ENCODE measurements at places on chromosomes 12 and 14. TPM values are rescaled to one million over a fixed set of nuclear protein-coding genes. Genes with fewer than 3 reads are reported as not detected.

Gene GCH1
- 29.2 TPM for total RNA-seq

Gene SIX1
- total RNA-seq, result not detected

Gene PLXNC1
- 21.5 TPM for total RNA-seq

Gene ARHGEF40
- 29.1 TPM for total RNA-seq

Gene COX8C
- total RNA-seq, result not detected

Gene TMEM132C
- 5.0 TPM for total RNA-seq

Gene RTN1
- 5.2 TPM for total RNA-seq

Gene TAS2R8
- not detected for total RNA-seq

Gene TSPAN8
- 71.0 TPM for total RNA-seq

Gene LTBR
- 313 TPM for total RNA-seq

Gene TAS2R30
- 12.9 TPM for total RNA-seq

Gene DNAI7
- not detected for total RNA-seq

Gene C3AR1
- total RNA-seq, result 2.9 TPM

Gene RASSF9
- 1.2 TPM for total RNA-seq

Gene CEBPE
- not detected for total RNA-seq

Gene BDKRB1
- total RNA-seq, result 2.2 TPM

Gene LMO3
- 8.6 TPM for total RNA-seq

Gene AKAP3
- total RNA-seq, result 3.0 TPM

Gene CMA1
- not detected for total RNA-seq

Gene SRRM4
- not detected for total RNA-seq

Gene ANGEL1
- total RNA-seq, result 9.8 TPM

Gene MPHOSPH9
- 26.0 TPM for total RNA-seq

Gene ABCD2
- 1.7 TPM for total RNA-seq

Gene SERPINA1
- 332 TPM for total RNA-seq

Gene GPRC5D
- total RNA-seq, result not detected
